Psoas muscle (tissue), 8 donors: ENCODE measurements at places on chromosomes 3 and 15.

- no peak for DNase-seq
Observed at GRCh38 chr15:49045751-49046219, 461 bp downstream of the SECISBP2L start.

GRCh38 chr3:145906301-145906700, 254.7 kb downstream of the PLOD2 start:
- DNase-seq = no peak

- DNase-seq = peak; percentile 98
Observed at GRCh38 chr3:36992806-36993325, at the start of gene EPM2AIP1. Gene EPM2AIP1 (minus strand): TSS chr3:36993131. CDS start chr3:36993077, 54 bp downstream.

DNA sequence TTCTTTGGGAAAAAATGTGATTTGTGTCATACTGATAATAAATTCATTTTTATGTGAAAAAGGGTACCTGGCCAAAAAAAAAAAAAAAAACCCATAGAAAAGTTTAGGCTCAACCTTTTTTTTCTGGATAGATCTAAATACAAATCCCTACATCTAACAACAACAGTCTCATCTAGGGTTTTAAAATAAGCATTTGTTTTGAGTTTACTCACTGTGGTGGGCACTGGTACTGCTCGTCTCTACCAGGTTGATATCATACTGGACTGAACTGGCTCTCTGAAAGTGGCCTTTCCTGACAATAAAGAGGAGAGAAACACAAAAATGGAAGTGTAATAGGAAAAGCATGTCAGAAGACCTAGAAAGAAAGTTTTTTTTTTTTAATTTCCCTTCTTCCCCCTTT, 52.0 kb downstream of the FBXO22 start:
- DNase-seq = no peak

DNA sequence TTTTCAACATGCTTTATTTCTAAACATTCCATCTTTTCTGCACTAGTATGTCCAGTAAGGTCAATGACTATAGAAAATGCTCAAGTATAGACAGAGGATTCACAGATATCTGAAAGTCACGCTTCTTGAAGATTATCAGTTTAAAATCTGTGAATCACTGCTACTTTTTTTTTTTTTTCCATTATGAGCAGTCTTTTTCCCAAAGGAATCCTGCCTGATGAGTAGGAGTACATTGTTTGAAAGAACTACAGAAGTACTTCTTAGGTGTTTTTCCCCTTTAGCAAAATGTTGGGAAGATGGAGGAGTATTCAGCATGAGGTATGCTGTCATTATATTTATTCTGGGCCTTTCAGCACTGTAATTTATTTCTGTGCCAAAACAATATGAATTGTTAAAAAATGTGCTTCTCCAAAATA, 266.2 kb downstream of the NLGN1 start:
- no peak for DNase-seq

GRCh38 chr3:149252272-149252671, 30.6 kb upstream of the CP start:
- no peak for DNase-seq

GRCh38 chr15:70876011-70876410, 16.2 kb downstream of the THAP10 start:
- no peak for DNase-seq

DNA sequence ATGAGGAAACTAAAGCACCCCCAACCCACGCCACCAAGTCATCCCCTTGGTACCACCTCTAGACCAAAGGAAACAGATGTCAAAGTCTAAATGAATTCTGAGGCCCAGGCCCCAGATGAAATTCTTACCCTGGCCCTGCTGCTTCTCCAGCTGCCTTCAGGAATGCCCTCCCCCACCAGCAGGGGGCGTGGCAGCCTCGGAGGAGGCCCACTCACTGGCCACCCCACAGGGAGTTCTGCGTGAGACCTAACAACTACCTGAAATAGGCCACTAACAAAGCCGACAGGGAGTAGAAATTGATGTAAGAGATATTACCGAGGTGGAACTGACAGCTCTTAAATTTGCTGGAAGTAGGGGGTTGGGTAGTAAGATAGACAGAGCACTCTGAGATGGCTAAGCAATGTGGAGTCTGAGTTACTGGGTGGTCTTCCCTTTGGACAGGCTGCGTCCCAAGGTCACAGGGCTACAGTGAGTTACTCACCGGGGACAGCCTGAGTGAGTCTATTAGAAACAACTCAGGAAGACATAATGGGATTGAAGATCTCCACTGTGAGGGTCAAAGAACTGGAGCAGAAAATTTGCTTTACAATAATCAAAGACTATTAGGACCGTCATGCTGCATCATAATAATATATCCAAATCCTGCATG, 240.7 kb downstream of the SHOX2 start:
- no peak for DNase-seq

GRCh38 chr15:44195151-44195740, at the start of gene FRMD5:
Gene FRMD5 (minus strand): TSS chr15:44195271.
- peak; percentile 73 for DNase-seq

DNA sequence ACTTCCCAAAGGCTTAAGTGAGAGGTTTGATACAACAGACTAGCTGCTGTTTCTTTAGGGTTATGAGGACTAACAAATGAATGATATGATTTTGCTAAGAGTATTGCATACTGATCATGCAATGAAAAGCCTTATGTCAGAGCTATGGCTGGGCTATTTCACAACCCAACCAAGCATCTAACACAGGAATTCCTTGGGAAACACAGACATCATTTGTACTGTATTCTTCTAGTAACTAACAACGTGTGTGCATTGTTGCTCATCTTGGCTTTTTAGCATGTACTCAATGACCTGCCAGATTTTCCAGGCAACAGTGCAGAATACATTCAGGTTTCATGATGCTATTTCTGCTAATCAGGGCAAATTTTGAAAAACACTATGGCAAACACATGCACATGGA, 19.3 kb downstream of the PDZRN3 start:
- DNase-seq = no peak

- no peak for DNase-seq
Observed at GRCh38 chr3:182631183-182632076, 161.9 kb upstream of the ATP11B start.

DNA sequence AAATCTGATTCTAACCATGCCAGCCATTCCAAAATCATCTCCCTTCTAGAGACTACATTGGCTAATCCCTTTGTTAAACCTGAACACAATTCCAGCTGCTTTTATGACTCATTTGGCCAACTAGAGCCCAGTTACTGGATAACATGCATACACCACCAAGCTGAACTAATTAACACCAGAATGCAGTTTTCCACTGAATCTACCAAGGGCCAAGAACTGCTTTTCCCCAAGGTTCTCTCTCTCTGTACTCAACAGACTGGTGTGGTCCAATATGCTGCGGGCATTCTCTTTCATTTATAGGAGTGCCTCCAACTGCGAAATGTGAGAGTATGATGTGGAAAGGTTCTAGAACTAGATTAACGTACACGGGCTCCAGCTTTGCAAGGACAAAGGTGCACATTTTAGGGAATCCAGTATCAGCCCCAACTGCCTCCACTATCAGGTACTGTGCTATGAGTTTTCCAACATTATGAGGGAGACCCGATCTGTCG, 1.5 kb downstream of the CHSY1 start:
- DNase-seq = no peak

- no peak for DNase-seq
Observed at GRCh38 chr3:58173669-58174398, 36.9 kb downstream of the DNASE1L3 start.

GRCh38 chr15:62610265-62610869, 432.2 kb upstream of the TPM1 start:
- no peak for DNase-seq

DNA sequence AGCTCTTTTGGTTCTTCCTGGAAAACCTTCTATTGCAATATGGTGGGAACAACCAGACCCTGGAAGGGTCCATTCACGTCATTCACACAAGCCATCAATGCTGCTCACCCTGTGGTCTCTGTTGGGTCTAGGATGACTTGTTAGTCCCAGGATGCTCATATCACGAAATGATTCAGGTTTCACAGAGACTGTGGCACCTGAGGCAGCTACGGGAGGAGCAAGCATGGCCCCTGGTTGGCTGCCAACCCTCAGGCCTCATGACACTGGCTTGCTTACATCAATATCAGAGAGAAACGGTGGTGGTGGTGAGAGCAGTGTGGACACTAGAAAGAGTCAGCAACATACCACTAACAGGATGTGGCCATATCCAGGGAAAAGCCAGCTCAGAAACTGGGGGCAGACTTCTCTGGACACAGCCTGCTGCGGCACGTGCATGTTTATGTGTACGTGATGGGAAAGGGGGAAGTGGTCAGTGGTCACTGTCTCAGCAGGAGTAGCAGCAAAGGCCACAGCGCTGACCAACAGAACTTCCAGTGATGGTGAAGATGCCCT, 208.9 kb upstream of the ST8SIA2 start:
- DNase-seq = no peak

- DNase-seq = no peak
Observed at GRCh38 chr3:66367979-66368378, 132.8 kb downstream of the LRIG1 start.

DNA sequence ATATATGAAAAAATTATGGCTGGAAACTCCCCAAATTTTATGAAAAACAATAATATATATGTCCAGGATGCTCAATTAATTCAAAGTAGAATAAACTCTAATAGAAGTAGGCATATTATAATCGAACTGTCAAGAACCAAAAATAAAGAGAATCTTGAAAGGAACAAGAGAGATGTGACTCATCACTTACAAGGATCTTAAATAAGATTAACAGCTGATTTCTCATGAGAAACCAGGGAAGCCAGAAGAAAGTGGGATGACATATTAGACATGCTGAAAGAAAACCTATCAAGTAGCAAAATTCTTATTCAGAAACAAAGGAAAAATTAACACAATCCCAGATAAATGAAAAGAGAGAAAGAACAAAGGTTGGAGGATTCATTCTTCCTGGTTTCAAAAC, 66.8 kb downstream of the FAIM start:
- no peak for DNase-seq

GRCh38 chr3:10247679-10248183, 528 bp upstream of the TATDN2 start:
- no peak for DNase-seq

DNA sequence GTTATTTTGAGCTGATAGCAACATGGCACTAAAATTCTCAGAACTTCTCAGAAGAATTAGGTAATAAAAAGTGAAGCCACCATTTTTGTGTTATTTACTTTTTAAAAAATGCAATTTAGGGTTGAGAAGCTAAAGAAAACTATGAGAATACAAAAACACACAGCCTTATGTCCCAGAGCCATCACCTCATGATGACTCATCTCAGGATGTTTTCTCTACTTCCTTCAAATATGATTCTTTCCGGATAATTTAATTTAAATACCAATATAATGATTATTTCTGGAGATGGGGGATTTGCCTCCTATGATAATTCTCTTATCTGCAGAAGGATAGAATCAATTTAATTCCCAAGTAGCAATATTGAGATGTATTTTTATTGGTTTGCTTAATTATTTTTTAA, 105.6 kb upstream of the BFSP2 start:
- DNase-seq = no peak

DNA sequence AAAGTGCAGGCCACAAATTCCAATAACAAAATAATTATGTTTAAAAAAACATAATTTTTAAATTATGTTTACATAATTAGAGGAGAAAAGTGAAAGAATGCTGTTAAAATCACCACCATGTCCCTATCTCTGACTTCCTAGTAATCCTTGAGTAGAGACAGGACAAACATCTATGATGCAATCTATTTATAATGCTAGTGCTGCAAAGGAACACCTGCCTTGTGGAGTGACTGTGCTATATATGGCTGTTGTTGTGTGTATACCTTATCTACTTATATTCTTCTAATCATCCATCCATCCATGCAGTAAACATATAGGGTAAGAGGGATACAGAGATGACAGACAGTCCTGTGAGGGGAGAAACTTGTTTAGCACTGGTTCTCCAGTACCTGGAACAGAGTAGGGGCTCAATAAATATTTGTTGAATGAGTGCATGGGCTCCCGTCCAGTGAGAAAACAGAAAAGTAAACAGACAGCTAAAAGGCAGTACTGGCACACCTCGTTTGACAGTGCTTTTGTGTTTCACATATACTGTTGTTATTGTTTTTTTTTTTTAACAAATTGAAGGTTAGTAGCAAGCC, 229.3 kb upstream of the UBE2E1 start:
- DNase-seq = no peak

DNA sequence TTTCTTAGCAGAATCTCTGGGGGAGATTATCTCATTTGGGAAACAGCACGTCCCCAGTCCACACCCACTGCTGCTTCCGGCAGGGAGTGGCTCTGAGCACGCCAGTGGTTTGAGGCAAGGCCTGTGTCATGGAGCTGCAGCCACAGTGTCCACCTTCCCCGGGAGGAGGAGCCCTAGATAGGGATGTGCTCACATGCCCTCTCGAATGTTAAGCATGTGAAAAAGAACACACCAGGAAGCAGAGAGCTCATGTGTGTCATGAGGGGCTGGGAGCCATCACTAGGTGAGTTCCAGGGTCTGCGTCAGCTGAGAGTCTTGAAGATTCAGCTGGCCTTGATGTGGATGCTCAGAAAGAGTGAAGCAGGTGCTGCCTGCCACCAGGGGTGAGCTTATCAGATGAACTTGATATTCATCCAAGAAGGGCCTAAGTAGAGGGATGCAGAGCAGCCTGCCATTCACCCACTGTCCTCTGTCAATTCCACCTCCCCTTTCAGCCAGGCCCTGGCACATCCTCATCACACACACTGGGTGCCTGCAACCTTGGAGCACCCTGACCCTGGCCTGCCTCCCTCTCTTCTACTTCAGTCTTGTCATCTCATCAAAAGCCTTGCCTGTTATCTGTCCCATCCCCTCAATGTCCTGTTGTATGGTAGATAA, 16.3 kb downstream of the ITGA11 start:
- peak; percentile 41 for DNase-seq
